ENCODE measurements at places on chromosomes 6 and 20.

DNA sequence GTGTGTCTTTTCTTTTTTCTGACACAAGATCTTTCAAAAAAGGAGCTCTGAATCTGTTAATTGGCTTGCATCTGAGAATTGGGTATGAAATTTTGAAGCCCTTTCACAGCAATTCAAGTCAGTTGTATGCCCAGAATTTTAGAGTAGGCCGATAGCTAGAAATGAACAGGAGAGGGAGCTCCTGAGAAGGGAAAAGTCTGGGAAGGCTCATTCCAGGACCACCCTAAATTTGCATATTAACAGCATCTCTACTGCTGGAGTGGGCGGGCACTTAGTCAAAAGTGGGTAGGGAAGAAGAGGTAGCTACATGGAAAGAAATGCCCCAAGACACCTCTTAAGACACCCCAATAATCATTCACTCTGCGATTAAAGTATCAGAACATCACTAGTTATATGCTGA lies 928.3 kb downstream of the TBC1D32 start:
- DNase-seq, result no peak

GRCh38 chr6:91659891-91660290 lies 1073.0 kb upstream of the MAP3K7 start:
- no peak for DNase-seq

DNA sequence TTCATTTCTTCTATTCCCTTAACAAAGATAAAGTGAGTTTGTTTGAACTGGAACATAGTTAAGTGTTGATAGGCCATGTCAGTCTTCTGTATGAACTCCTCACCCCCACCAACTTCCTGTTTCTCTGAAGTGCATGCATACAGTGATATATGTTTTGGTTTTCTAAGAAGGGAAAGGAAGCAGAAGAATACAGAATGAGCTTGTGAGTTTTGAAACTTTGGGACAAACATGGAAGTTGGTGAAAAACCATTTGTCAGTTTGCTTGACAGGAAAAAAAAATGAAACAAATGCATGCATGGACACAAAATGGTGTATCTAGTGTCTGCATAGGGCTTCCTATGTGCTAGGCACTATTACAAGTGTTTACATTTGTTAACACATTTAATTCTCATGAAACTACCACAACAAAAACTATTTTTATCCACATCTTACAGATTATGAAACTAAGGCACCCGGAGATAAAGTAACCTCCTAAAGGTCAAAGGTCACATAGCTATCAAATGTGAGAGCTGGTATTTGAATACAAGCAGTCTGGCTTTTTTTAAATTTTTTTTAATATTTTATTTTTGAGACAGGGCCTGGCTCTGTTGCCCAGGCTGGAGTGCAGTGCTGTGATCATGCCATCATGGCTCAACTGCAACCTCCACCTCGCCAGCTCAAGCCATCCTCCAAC lies 105.9 kb downstream of the ADGRB3 start:
- no peak for DNase-seq

- no peak for DNase-seq
Observed at GRCh38 chr6:43532201-43532600, 15.3 kb downstream of the POLR1C start.

- no peak for DNase-seq
Observed at GRCh38 chr6:108619431-108620197, 58.9 kb downstream of the FOXO3 start.

- no peak for DNase-seq
Observed at GRCh38 chr20:32395066-32395465, 36.9 kb downstream of the ASXL1 start.

DNA sequence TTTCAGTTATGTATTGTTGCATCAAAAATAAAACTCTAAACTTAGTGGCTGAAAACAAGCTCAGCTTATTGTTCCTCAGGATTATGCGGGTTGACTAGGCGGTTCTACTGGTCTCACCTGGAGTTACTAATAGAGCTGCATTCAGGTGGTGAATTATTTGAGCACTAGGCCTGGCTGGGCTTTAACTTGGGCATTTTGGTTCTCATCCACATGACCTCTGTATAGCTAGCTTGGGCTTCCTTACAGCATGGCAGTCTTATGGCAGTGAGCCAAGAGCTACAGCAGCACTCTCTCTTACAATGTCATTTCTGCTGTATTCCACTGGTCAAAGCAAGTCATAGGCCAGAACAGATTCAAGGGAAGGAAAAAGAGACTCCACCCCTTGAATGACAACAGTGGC lies 1.6 kb downstream of the PGBD1 start:
- no peak for DNase-seq

DNA sequence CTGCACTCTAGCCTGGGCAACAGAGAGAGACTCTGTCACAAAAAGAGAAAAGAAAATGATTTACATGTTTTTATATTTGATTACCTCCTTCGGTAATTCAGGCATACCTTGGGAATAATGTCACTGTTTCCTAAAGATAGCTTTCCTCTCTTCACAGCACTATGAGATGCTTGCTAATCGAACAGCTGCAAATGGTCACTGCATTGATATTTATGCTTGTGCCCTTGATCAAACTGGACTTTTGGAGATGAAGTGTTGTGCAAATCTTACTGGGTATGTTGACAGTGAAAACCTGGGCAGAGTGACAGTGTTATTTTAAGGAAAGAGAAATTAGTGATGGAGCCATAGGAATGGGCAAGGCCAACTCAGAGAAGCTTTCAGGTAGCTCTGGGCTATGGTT lies 19.6 kb downstream of the SEC23B start:
- DNase-seq, result no peak

All from activated CD4-positive, CD25-positive, alpha-beta regulatory T cell treated with anti-CD3 and anti-CD28 coated beads, Interleukin-2, amount 50 U/mL, for 72 hours (primary cell).